IPS DF 6.9 (cell line): ENCODE measurements at places on chromosomes 13 and 19.
A peak's percentile ranks its signal among the peaks of the same experiment; 100 is the strongest.

DNA sequence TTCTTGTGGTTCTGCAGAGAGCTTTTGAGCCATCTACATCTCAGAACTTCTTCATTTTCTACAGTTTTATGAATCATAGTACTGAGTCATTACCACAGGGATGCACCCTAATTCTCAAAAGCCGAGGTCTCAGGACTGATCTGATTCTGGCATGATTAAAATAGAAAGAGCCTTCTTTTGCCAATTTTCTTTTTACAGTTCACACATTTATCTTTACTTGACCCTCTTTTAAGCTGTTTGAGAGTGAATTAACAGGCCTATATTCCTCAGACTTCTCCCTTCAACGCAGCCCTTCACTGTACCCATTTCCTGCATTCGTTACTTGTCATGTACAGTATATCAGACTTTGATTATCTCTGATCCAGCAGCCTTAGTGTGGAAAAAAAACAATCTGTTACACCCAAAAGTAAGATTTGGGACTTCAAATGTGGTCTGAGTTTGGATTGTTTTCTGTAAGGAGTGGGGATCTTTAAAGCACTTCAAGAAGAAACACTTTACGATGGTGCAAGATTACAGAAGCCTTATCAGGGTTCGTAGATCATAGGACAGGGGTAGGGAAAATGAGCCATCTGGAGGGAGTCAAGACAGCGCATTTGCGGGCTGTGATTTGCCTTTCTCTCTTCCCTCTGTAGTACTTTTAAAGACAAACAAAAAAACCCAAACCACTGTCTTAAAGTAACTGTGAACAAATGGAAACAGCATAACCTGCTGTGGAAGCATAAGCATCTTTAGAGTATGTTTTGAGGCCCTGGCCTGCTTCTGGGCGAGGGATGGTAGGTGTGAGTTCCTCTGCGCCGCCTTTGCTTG lies 15.3 kb upstream of the GPR183 start:
- no peak for DNase-seq

DNA sequence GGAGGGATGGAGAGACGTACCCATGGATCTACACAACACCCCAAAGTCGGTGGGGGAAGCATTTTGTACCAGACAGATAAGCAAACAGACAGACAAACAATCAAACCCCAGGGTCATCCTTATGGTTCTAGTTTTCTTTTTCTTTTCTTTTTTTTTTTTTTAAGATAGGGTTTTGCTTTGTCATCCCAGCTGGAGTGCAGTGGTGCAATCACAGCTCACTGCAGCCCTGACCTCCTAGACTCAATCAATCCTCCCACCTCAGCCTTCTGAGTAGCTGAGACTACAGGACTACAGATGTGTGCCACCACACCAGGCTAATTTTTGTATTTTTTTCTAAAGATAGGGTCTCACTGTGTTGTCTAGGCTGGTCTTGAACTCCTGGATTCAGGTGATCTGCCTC lies 17.9 kb upstream of the FBL start:
- no peak for DNase-seq

- no peak for DNase-seq
These were observed 299.0 kb downstream of the ITGBL1 start for GRCh38 chr13:101751488-101751887.

GRCh38 chr19:50817941-50818858 lies 5.4 kb downstream of the KLK1 start:
- DNase-seq = no peak

GRCh38 chr13:76822698-76823267 lies 63.4 kb downstream of the KCTD12 start:
- no peak for DNase-seq

DNA sequence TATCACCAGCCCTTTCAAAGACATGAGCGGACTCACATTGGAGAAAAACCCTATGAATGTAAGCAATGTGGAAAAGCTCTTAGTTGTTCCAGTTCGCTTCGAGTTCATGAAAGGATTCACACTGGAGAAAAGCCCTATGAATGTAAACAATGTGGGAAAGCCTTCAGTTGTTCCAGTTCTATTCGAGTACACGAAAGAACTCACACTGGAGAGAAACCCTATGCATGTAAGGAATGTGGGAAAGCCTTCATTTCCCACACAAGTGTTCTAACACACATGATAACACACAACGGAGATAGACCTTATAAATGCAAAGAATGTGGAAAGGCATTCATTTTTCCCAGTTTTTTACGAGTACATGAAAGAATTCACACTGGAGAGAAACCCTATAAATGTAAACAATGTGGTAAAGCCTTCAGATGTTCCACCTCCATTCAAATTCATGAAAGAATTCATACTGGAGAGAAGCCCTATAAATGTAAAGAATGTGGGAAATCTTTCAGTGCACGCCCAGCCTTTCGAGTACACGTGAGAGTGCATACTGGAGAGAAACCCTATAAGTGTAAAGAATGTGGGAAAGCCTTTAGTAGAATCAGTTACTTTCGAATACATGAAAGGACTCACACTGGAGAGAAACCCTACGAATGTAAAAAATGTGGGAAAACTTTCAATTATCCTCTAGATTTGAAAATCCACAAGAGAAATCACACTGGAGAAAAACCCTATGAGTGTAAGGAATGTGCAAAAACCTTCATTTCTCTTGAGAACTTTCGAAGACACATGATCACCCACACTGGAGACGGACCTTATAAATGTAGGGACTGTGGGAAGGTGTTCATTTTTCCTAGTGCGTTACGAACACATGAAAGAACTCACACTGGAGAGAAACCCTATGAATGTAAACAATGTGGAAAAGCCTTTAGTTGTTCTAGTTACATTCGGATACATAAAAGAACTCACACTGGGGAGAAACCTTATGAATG lies 17.6 kb downstream of the ZNF791 start:
- no peak for DNase-seq

DNA sequence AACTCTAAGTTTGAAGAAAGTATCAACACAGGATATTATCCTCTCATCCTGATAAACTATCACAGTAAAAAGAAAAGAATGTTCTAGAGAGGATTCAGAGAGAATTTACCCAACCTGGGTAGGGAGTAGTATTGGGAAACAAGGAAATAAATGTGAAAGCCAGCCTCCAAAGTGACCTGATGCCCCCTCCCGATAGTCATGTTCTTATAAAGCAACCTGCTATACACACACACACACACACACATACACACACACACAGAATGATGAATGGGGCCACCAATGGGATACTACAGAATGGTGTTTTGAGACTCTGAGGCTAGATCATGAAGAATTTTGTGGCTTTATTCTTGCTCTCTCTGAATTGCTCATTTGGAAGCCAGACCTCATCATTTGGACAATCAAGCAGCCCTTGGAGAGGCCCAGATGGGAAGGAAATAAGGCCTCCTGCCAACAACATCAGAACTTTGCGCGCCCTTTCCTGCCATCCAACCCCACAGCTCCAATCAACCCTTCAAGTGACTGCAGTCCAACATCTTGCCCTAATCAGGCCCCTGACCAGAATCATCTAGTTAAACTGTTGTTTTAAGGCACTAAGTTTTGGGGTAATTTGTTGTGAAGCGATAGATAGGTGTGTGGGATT lies 807.9 kb upstream of the ARGLU1 start:
- no peak for DNase-seq

DNA sequence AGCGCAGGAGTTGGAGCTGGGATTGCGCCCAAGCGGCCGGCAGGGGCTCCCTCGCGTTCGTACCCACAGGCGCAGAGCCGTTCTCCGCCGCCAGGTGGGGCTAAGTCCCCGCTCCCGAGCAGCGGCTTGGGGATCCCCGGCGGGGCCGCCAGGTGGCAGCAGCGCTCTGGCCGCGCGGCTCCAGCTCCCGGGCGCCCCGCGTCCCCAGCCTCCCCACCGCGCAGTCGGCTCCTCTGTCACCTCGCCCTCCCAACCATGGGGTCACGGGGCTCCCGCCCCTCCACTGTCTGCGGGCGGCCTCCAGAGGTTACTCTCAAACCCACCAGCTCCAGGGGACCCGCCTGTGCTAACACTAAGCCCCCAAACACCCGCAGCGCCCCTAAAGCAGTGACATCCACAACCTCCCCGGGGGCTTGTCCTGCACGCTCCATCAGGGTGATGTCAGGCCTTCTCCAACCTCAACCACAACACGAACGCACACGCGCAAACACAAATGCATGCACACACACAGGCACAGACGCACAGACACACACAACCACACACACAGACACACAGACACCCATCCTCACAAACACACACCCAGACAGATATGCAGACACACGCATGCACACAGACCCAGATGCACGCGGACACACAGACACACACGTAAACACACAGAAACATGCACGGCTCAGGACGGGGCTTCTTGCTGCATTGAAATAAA lies 18.4 kb upstream of the KCTD15 start:
- DNase-seq = no peak

DNA sequence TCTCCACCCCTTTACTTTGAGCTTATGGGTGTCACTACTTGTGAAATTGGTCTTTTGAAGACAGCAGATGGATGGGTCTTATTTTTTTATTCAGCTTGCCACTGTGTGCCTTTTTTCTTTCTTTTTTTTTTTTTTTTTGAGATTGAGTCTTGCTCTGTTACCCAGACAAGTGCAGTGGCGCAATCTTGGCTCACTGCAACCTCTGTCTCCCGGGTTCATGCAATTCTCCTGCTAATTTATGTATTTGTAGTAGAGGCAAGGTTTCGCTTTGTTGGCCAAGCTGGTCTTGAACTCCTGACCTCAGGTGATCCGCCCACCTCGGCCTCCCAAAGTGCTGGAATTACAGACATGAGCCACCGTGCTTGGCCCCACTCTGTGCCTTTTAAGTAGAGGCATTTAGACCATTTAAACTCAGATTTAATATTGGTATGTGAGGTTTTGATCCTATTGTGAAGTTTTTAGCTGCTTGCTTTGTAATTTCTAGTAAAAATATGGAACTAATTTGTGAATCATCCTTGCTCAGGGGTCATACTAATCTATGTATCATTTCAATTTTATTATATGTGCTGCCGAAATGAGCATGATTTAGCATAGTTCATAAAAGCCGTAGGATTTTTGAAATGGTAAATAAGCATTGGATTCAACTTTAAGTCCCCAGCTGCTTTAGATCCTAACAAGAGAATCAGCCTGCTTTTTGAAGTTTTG lies 584.5 kb downstream of the SLITRK1 start:
- no peak for DNase-seq

- no peak for DNase-seq
These were observed 416 bp upstream of the DOCK9 start for GRCh38 chr13:98978280-98978679.

DNA sequence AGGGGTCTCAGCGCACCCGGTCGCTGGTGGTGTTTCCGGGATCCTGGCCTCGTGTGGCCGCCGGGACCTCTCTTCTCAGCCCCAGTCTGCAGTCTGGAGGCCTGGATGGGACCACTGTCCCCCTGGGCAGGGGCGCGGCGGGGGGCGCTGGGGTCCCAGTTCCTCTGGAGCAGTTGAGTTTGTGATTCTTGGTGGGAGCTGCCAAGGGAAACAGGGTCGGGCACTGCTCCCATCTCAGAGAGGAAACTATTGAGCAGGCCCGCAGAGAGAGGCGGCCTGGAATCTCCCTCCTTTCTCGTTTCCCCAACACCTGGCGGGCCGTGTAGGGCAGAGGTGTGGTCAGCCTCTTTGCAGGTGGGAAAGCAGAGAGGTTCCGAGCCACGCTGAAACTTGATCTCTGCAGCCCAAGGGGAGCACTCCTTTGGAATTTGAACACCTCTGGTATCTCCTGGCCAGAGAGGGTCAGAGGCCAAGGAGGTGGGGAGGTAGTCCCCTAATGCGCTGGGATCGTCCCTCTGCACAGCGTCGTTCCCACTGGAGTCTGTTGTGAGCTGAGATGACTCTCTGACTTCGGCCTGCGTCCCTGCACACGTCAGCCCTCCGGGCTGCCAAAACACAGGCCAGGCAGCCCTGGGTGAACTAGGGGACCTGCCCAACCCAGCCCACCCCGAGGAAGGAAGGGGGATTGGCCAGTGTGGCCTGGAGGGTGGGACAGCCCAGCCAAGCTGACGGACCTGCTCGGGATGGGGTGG lies 741 bp downstream of the PLEKHF1 start:
- peak; percentile 47 for DNase-seq

DNA sequence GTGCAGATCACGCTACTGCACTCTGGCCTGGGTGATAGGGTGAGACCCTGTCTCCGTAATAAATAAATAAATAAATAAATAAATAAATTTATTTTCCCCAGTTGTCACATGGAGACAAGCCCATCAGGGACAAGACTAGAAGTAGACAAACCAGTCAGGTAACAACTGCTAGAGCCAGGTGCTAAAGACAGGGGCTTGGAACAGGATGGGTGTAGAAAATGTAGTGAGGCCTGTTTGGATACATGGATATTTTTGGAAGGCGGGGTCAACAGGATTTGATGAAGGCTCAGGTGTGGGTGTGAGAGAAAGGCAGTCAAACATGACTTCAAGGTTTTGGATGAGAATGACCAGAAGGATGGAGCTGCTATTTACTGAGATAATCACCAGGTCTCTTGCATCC lies 27.7 kb upstream of the TPM4 start:
- no peak for DNase-seq

GRCh38 chr19:56403261-56403660 lies 871 bp upstream of the ZNF583 start:
- no peak for DNase-seq
